ENCODE measurements at places on chromosomes 5 and 9.

- DNase-seq = no peak
Measured at GRCh38 chr5:112869948-112870347, 8.9 kb downstream of the SRP19 start.

GRCh38 chr9:129442803-129443511, 177.9 kb downstream of the C9orf50 start:
- DNase-seq = no peak

GRCh38 chr5:40410964-40411635, 268.6 kb upstream of the PTGER4 start:
- DNase-seq = no peak

DNA sequence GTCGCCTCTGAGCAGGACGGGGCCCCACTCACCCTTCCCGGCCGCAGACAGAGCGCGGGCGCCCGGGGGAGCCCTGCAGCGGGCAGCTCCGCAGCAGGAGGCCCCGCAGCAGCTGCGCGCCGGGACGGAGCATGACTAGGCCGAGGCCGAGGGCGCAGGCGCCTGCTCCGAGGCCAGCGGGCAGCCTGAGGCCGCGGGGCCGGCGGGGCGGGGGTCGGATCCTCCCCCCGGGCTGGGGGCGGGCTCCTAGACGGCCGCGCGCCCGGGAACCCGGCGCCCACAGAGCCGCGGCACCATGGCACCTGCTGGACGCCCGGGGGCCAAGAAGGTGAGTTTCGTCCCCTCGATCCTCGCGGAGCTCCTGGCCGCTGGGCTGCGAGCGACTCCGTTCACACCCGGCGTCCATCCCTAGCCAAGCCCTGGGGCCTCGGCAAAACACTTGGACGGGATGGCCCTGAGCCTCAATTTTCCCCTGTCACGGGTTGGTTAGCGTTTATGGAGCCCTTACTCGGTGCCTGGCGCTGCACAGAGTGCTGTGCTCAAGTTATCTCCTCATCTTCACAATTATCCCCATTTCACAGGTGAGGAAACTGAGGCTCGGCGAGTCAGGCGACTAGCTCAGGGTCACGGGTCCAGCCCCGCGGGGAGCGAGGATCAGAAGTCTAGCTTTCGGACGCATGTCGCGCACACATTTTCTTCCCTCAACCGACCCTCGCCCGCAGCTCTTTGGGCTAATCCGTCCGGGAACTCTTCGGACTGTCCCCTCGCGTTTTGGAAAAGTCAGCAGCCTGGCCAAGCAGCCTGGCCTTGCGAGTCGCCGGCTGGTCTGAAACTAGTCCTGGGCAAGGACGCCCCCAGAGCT, at the start of the genes BHMT2 and DMGDH:
BHMT2 (plus strand) TSS at position 280 of the 862 bp plus-strand sequence; CDS start at position 296, 16 bp downstream.
DMGDH (minus strand) TSS at position 187 of the 862 bp plus-strand sequence; CDS start at position 133, 54 bp downstream.
- DNase-seq = no peak

- peak; percentile 52 for DNase-seq
Measured at GRCh38 chr9:129783516-129784361, 19.2 kb upstream of the TOR1B start.

- no peak for DNase-seq
Measured at GRCh38 chr5:38079620-38080402, 178.5 kb upstream of the EGFLAM start.

DNA sequence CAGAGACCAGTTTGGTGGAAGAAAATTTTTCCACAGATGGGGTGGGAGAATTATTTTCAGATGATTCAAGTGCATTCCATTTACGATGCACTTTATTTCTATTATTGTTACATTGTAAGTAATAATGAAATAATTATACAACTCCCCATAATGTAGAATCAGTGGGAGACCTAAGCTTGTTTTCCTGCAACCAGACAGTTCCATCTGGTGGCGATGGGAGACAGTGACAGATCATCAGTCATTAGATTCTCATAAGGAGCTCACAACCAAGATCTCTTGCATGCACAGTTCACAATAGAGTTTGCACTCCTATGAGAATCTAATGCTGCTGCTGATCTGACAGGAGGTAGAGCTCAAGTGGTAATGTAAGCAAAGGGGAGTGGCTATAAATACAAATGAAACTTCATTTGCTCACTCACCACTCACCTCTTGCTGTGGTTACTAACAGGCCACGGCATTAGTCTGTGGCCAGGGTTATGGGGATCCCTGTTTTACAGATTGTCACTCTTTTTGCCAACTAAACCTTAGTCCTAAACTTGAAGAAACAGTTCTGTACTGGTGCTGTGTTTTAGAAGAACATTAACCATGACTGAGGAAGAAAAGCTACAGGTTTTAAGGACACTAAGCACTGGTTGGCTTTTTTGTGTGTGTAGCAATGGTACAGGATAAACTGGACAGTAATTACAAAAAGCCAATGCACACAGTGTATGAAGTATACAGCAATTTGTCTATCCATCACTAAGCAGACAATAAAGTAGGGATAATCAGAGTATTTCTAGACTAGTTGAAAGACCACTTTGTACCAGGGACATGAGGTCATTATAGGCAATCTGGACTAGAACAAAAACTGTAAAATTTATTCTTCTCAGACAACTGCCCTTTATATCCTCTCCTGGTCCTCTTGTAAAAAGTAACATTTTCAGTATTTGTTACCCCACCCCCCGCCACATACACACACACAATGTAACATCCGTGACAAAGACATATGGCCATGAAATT, 9.9 kb downstream of the TMEM232 start:
- no peak for DNase-seq

DNA sequence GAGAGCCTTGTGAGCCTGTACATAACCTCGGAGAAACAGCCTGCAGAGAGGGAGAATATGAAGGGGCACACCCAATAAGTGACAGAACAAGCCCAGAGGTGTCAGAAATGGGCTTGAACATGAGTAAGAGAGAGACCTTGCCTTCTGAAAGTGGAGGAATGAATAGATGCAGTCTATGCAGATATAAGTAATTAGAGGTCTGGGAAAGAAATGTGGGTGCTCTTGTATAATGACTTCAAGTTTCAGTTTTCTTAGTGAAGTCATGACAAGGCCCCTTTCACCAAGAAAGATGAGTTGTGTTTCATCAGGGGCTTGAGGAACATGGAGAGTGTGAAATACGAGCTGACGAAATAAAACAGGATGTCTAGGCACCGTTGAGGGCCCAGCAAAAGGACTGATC, 15.1 kb downstream of the GRAMD2B start:
- no peak for DNase-seq

DNA sequence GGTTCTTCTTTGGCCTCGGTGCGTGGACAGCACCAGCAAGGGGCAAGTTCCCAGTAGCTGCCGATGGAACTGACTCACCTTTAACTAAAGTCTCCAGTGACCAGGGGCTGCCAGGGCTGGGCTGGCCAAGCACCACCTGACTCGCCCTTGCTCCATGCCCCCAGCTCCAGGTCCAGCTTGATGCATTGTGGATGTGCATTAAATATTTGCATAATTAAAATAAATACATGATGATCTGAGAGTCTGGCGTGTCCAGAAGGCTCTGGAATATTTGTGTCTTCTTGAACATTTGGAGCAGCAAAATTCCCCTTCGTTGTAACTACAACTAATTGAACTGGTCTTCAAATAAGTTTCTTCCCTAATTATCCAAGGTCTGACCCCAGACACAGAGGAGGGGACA, 9.5 kb upstream of the PRDM12 start:
- DNase-seq = no peak

- no peak for DNase-seq
Measured at GRCh38 chr5:174189654-174190541, 144.4 kb downstream of the NSG2 start.

DNA sequence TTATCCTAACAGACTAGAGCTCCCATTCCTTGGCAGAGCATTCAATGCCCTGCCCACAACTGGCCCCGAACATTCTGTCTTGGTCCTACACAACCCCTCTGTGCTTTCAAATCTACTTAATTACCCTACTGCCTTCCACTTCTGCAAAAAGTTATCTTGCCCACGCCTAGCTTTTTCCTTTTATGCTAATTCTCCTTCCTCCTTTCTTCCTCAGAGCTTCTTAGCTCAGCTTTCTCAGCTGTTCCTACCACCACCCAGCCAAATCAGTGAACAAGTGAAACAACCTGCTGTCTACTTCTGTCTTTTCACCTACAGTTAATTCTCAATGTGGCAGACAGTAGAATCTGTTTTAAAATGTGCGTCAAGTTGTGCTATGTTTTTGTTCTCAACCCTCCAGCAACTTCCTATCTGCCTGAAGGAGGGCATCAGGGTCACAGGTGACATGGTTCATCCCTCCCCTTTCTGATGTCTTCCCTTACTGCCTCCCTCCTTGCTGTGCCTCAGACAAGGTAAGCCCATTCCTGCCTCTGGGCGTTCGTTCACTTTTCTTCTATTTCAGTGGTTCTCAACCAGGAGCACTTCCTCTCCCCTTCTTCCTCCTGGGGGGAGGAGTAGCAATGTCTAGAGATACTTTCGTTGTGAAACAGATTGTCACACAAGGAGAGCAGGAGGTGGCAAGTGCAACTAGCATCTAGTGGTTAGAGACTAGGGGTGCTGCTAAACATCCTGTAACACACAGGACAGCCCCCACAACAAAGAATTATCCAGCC, 1.3 kb upstream of the REEP5 start:
- DNase-seq = no peak

GRCh38 chr5:134070725-134071613, 43.5 kb upstream of the TCF7 start:
- DNase-seq = no peak

GRCh38 chr9:113854310-113854709, 21.8 kb upstream of the ZNF618 start:
- DNase-seq = peak; percentile 23

- no peak for DNase-seq
Measured at GRCh38 chr5:124951661-124952060, 205.2 kb upstream of the ZNF608 start.

- no peak for DNase-seq
Measured at GRCh38 chr9:88235615-88236014, 97.3 kb upstream of the SPATA31C2 start.

DNA sequence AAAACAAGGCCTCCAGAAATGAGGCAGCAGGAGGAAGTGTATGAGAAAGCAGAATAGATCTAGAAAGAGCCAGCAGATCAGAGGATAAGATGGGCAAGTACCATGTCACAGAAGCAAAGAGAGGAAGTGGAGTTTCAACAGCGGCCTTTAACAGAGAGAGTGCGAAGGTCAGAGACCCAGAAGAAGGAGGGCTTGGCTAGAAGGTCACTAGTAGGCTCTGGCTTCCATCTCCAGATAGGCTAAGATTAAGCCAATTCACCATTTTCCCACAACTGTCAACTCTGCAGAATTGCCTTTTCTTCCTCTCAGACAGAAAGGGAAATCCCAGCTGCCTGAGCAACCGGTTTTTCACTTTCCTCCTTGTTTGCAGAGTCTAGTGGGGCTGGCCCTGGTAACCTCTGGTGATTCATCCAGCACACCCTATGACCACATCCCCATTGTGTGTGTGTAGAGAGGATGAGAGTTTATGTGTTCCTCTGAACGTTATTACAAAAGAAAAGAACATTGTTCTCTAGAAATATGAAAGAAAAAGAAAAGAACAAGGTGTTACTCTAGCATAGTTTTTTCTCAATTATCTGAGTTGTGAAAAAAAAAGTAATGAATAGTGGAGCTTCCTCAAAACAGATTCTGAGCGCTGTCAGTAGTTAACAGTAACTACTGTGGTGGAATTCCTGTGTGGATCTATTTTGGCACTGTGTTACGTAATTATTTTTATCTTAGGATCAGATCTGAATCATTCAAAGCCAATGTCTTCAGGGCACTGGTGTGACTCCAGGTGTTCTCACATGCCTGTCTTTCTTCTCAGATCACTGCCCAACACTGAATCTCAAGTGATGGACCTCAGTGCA, 220.4 kb downstream of the ARRDC3 start:
- DNase-seq = peak; percentile 25

- no peak for DNase-seq
Measured at GRCh38 chr5:156695774-156696173, 154.3 kb upstream of the PPP1R2B start.

DNA sequence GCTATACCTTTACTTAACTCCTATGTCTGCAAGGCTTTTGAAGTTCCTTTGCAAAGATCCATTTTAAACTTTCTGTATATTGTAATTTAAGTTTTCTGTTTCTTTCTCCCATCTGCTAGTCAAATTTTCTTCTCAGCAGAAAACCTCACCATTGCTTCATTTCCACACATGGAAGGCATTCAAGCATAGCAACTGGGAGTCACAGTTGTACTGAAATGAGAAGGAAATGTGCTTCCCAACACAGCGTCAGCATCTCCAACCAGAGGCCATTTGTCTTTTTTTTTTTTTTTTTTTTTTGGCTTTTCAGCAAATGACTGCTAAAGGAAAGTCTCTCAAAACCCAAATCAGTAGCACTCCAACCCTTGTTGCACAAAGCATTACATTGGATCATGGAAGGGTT, 92.5 kb downstream of the RAB3C start:
- no peak for DNase-seq

- peak; percentile 1 for DNase-seq
Measured at GRCh38 chr5:127757576-127757975, 54.4 kb downstream of the CCDC192 start.

DNA sequence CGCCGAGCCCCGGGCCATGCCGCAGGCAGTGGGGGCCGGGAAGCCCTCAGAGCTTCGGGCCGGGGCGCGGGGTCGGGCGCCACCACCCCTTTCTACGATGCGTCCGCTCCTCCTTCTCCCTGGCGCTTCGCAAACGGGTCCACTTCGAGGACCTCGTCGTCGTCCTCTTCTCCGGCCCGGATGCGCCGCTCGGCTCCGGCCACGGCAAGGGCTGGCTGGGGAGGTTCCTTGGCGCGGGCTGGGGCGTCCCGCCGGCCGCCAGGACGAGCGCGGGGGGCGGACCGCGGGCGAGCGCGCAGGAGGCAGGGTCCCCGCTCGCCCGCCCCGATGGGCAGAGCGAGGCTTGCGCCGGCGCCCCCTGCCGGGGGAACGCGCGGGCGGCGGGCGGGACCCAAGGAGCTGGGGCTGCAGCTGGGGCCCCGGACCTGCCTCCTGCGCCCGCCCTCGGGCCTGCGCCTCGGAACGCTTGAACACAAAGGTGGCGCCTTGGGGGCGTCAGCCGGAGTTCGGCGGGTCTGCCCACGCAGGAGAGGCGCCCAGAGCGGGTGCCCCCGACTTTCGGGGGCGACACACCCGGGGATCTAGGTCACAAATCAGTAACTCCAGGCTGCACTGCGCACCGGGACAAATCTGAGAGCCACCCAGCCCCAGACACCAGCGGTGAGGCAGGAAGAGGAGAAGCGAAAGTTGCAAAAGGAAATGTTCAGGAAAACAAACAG, at the start of gene ROR2:
ROR2 (minus strand) TSS at position 283 of the 719 bp plus-strand sequence.
- DNase-seq = peak; percentile 42

GRCh38 chr5:159452480-159453167, 122.3 kb upstream of the IL12B start:
- no peak for DNase-seq

- no peak for DNase-seq
Measured at GRCh38 chr5:50853151-50853550, 186.7 kb downstream of the PARP8 start.

DNA sequence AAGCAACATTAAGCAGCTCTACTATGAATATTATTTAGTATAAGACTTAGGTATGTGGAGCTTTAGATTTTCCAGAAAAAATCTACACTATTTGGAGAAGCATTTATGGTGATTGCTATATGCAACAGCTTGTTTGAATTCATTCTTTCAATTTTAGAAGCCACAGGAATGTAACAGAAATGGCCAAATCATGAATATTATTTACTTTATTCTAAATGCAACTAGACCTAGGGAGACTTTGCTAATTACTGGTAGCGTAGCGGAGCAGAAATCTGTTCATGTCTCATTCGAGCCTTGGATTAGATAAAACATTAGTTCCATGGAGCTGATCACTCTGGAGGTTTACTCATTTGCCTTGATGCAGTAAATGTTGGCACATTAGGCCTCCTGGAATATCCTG, 290.2 kb downstream of the ZNF608 start:
- no peak for DNase-seq

GRCh38 chr5:110177729-110178128, 488.0 kb downstream of the MAN2A1 start:
- no peak for DNase-seq
